ENCODE measurements at places on chromosomes 4 and X.

GRCh38 chrX:20347481-20347880, 80.8 kb upstream of the RPS6KA3 start:
- no peak for DNase-seq

- DNase-seq: no peak
Observed at GRCh38 chrX:72029483-72030411, 102.0 kb downstream of the RTL5 start.

- no peak for DNase-seq
Observed at GRCh38 chr4:88728146-88728545, 30.5 kb upstream of the NAP1L5 start.

DNA sequence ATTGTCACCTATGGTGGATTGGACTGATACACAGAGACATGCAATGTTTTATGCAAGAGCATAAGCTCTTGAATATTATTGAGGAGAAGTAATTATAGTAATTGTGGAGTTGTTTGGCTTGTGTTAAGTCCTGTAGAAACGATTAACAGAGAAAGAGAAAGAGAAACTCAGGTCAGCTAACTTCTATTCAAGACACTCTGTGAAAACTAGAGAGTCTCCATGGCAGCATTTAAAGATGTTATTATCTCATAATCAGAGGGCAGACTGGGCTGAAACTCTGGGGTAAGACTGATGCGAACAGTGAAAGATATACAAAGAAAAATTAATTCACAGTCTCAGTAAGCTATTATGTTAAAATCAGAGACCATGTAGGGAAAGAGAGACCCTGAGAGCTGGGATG, 625.7 kb downstream of the FAT4 start:
- no peak for DNase-seq

- no peak for DNase-seq
Observed at GRCh38 chr4:53267026-53267425, 98.8 kb downstream of the SCFD2 start.

DNA sequence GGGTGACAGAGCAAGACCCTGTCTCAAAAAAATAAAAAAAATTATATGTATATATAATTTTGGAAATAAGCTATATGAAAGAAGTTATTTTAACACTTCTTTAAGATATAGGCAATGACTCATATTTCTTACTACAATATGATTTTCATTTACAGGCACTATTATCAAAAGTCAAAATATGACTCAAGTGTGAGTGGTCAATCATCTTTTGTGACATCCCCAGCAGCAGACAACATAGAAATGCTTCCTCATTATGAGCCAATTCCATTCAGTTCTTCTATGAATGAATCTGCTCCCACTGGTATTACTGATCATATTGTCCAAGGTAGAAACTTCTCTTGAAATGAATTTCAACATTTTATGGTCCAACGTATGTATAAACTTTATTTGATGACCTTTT, 20.8 kb downstream of the OCIAD1 start:
- no peak for DNase-seq

- no peak for DNase-seq
Observed at GRCh38 chr4:4930677-4931076, 71.2 kb downstream of the MSX1 start.

DNA sequence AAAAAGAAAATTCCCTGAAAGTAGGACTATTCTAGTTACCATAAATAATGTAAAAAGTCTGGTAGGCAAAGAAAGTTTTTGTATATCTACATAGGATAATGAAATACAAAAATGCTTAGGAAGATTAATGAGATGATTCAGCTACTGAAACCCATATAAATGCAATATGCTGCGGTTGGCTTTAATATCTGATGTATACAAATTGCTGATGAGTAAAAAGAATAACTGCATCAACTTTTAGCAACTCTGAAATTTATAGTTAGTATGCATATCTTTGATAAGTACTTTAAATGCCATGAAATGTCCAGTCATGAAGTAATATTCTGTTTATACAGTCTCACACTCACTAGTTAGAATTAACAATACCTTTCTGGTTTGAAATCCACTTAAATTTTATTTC, 404.8 kb downstream of the TLL1 start:
- no peak for DNase-seq

GRCh38 chrX:108001218-108001814, 19.1 kb upstream of the TEX13B start:
- DNase-seq: no peak

DNA sequence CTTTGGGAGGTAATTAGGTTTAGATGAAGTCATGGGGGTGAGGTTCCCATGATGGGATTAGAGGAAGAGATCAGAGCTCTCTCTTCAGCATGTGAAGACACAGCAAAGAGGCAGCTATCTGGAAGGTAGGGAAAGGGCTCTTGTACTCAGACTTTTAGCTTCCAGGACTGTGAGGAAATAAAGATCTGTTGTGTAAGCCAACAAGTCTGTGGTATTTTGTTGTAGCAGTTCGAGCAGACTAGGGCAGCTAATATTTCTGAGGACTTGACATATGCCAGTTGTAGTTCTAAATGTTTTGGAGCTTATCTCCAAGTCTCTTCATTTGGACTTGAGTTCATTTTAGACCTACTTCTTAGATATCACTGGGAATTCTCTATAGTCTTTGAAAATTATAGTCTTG, 137.3 kb upstream of the PDE5A start:
- no peak for DNase-seq

- DNase-seq: no peak
Observed at GRCh38 chrX:35842674-35843073, 44.5 kb downstream of the MAGEB16 start.

- DNase-seq: no peak
Observed at GRCh38 chr4:128385683-128386304, 98.2 kb upstream of the PGRMC2 start.

GRCh38 chr4:62377700-62378099, 1177.6 kb downstream of the ADGRL3 start:
- no peak for DNase-seq

DNA sequence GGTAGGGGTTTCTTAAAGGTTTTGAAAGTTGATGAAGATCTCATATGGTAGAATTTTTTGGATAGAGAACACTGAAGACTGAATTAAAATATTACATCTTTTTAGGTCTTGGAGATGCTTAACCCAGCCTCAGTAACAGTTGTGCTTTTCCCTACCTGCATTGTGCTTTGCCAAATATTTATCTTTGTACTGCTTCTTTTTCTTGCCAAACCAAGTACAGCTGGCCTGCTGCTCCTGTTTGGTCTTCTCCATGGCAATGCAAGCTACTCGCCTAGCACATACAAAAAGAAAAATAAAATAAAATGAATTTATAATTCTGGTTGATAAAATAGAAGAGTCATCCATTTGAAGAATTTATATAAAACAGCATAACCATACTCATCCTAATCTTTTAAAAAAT, 95.4 kb downstream of the NYX start:
- DNase-seq: no peak

DNA sequence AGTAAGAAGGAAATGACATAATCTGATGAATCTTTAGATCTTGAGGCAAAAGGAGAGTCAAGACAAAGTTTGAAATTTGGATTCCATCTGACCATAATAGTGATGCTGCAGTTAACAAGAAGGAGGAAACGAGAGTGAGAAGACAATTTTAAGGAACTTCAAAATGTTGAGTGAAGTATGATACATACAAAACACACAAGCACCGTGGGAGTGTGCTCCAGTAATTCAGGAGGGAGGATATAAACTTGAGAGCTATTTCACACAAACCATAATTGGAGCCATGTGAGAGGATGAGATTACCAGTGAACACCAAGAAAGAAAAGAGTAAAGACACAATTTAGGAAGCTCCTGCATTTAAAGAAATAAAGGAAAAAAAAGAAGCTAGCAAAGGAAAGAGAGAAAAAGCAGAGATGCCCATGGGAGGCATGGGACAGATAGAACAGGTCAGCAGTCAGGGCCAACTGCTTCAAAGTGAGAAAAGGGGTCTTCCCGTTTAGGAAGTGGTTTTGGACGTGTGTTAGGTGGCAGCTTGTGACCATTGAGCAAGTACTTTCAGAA, 150.7 kb upstream of the SLC7A11 start:
- DNase-seq: no peak

DNA sequence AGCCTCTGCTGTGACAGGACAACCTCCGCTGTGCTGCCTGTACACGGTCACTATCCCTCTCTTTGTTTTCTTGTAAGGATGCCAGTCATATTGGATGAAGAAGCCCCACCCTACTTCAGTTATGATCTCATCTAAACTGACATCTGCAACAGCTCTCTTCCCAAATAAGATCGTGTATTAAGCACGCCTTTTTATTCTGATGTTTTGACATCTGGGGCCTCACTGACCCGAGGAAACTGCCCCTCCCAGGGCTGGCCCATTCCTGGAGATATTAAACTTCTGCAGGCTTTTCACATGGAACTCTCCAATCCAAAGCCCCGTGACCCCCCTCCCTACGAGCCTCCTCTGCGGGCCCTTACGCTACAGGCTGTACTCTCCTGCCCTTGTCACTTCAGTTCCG, 232.0 kb downstream of the ARHGAP10 start:
- DNase-seq: no peak

DNA sequence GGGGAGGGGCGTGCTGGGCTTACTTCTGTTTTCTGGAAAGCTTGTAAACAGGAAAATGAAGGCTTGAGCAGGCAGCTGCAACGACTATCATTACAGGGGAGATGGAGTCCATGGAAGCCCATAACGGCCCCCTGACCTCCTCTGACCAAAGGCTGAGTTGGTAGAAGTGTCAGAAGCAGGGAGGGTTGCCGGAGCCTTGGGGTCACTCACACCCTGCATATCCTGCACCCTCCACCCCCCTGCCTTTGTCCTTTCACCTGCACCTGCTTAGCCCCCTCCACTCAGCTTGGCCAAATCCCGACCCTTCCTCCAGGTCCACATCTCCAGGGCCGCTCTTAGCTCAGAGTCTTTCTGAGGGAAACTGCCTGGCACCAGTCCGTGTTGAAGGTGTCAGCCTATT, 12.5 kb upstream of the MSX1 start:
- no peak for DNase-seq

DNA sequence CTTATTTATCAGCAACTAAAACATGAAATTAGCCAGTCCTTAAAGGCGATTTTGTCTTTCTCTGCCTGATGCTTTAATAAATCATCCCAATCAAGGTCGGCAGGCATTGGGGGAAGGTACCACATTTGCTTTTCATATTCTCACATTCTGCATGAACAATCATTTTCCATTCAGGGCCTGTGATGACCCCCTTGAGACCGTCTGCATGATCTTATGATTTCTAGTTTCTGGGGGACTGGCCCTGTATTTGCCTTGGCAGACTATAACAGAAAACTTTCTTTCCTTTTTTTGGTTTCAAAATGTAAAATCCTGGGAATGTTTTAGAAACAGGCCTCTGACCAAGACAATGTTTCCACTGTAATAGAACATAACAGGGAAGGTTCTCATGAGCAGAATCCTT, 296.8 kb downstream of the IDS start:
- no peak for DNase-seq

DNA sequence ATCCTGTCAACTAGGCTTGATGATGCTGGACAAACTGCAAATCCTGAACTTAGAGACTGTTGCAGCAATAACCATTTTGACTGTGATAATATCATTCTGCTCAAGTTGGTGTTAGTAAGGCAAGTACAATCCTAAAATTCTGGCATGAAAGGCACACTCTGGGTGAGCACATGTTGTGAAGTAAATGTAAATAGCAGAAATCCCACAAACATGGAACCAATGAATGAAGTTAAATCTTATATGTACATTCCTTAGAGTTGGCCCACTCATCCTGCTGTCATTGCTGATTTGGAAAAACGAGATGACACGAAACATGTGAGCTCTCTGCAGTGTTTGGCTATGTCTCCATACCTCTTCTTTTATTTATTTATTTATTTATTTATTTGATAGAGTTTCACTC, 21.0 kb downstream of the RBM47 start:
- no peak for DNase-seq

DNA sequence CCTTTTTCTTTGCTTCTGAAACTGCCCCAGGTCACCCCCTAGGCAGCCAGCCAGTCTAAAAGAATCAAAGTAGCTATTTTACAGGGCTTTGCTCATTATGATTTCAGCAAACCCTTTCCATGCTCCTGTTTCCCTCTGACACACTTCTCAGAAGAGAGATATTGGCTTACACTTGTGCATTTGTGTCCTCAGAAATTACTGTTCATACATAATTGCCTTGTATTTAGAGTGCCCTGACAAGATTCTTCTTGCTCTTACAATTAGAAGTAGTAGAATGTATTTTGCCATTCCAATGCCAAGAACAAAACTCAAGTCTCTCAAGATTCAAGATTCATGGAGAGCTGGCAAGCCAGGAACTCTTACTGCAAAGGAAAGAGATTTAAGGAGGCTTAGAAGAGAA, 531.0 kb upstream of the ZFP42 start:
- DNase-seq: no peak

GRCh38 chrX:150731795-150732194, 38.6 kb downstream of the MTMR1 start:
- no peak for DNase-seq

DNA sequence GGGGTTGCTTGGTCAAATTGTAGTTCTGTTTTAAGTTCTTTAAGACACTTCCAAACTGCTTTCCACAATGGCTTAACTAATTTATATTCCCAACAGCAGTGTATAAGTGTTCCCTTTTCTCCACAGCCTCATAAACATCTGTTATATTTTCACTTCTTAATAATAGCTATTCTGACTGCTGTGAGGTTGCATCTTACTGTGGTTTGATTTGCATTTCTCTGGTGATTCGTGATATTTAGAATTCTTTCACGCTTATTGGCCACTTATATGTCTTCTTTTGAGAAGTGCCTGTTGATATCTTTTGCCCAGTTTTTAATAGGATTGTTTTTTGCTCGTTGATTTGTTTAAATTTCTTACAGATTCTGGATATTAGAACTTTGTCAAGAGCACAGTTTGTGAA, 278.6 kb upstream of the ITM2A start:
- no peak for DNase-seq

- DNase-seq: no peak
Observed at GRCh38 chr4:74624351-74625151, 169.8 kb downstream of the BTC start.

DNA sequence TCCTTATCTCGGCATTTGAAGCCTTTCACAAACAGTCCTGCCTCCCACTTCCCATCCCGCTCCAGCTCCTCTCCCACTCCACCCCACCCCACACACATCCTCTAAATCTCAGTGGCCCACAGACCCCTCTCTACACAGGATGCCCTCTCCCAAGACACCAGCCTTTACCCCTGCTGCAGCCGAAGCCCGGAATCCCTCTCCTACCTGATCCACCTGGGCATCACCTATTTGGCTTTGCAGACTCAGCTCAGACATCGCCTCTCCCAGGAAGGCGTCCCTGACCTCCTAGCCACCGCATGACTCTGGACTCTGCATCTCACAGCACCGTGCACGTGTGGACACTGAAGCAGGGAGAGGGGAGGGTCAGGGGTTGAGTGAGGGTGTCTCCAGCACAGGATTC, 11.5 kb downstream of the PPP2R2C start:
- no peak for DNase-seq

DNA sequence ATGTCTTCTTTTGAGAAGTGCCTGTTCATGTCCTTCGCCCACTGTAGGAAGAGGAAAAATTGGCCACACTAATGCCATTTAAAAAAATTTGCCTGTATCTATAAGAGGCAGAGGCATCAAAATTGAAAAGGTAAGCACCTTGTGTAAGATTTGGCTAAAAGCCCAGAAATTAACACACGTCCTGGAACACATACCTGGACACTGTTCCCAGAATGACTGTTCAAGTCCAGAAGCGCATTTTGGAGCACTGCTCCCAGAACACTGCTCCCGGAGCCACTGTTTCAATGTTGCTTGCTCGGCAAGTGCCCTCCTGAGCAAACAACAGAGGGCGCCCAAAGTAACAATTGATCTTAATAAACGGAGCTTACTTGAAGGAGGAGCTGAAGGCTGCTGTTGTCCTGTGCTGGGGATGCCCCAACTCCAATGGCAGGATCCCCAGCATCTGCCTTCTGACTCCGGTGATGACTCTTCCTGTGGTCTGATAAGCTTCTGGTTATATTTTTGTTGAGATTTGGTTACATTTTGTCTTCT, 1958.6 kb downstream of the C4orf33 start:
- DNase-seq: no peak
